ENCODE measurements at places on chromosomes 2 and 18. TPM values are rescaled to one million over a fixed set of nuclear protein-coding genes. Genes with fewer than 3 reads are reported as not detected.

Gene REG1B
- total RNA-seq: not detected

GRCh38 chr2:142892715-142893114, 15.3 kb downstream of the KYNU start:
- peaks cover 2% of the 10 kb centered on the region for H3K27me3 ChIP-seq
- H3K4me1 ChIP-seq: no peaks in the 10 kb centered on the region
- H3K27ac ChIP-seq: no peak overlapping the region
- H3K36me3 ChIP-seq: no peaks in the 10 kb centered on the region
- no peak for DNase-seq
- no peak overlapping the region for H3K4me3 ChIP-seq

DNA sequence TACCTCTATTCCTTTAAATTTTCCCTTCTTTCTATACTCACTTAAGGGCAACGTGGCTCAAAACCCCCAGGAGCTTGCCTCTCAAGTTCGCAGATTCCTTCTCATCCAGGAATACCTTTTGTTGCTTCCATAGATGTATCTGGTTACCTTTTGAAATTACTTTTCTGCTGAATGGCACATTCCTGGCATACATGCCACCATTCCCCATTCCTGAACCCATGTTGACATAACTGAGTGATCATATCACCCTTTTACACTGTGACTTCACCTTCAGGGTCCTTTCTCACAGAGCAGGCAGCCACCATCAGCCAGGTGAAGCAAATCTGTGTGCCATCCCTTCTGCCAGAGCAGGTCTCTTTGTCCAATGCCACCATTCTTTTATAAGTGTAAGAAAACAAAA, 615.8 kb downstream of the ARHGAP15 start:
- no peak overlapping the region for H3K27ac ChIP-seq
- H3K4me3 ChIP-seq: no peak overlapping the region
- H3K4me1 ChIP-seq: no peaks in the 10 kb centered on the region
- peaks cover 12% of the 10 kb centered on the region for H3K36me3 ChIP-seq
- no peak for DNase-seq

Gene TSGA10
- 8.9 TPM for total RNA-seq

Data from activated naive CD4-positive, alpha-beta T cell treated with anti-CD3 and anti-CD28 coated beads for 36 hours (primary cell).